Peyer's patch (tissue), 4 donors: ENCODE measurements at places on chromosomes 1 and 21. TPM values are rescaled to one million over a fixed set of nuclear protein-coding genes. Genes with fewer than 3 reads are reported as not detected.

The FCGR1A gene
- total RNA-seq, result not detected

The PERM1 gene
- not detected for total RNA-seq

The SLC45A1 gene
- total RNA-seq, result 0.85 TPM

The GRHL3 gene
- total RNA-seq, result not detected

The VPS13D gene
- total RNA-seq, result 104 TPM

The CKS1B gene
- 26.4 TPM for total RNA-seq

The SCCPDH gene
- 41.0 TPM for total RNA-seq

The SEC22B gene
- total RNA-seq, result 22.8 TPM

The DCST1 gene
- total RNA-seq, result 0.88 TPM

The C1QTNF12 gene
- 58.0 TPM for total RNA-seq

The LEMD1 gene
- 2.4 TPM for total RNA-seq

The VASH2 gene
- 1.7 TPM for total RNA-seq

The TRPM2 gene
- 2.8 TPM for total RNA-seq

The LCK gene
- 8.6 TPM for total RNA-seq

The KIF21B gene
- total RNA-seq, result 6.7 TPM

The FCRL5 gene
- 0.53 TPM for total RNA-seq

The GIPC2 gene
- total RNA-seq, result 41.9 TPM

The AQP10 gene
- total RNA-seq, result not detected

The FAM72A gene
- not detected for total RNA-seq

The HCRTR1 gene
- total RNA-seq, result not detected

The CRNN gene
- total RNA-seq, result 0.67 TPM

The FCER1A gene
- not detected for total RNA-seq

The SLC30A1 gene
- 44.1 TPM for total RNA-seq

The SERPINC1 gene
- not detected for total RNA-seq

The FAM229A gene
- 15.7 TPM for total RNA-seq

The ATP1A4 gene
- total RNA-seq, result not detected

The OR2T35 gene
- not detected for total RNA-seq

The NR0B2 gene
- total RNA-seq, result 46.4 TPM

The PLCH2 gene
- total RNA-seq, result 18.3 TPM

The PCNX2 gene
- 13.5 TPM for total RNA-seq

The FCRL6 gene
- 13.2 TPM for total RNA-seq

The MPL gene
- not detected for total RNA-seq

The OLIG1 gene
- not detected for total RNA-seq

The PLEKHN1 gene
- 0.40 TPM for total RNA-seq
